ENCODE measurements at places on chromosomes 12 and 14. TPM values are rescaled to one million over a fixed set of nuclear protein-coding genes. Genes with fewer than 3 reads are reported as not detected.

Gene FERMT2
- 79.7 TPM for total RNA-seq

Gene KLRK1
- not detected for total RNA-seq

Gene ETFBKMT
- 2.2 TPM for total RNA-seq

Gene NTF3
- 5.0 TPM for total RNA-seq

Gene GUCY2C
- not detected for total RNA-seq

Gene RPL10L
- not detected for total RNA-seq

Gene ART4
- not detected for total RNA-seq

Gene SETD1B
- 35.0 TPM for total RNA-seq

Gene SIX6
- not detected for total RNA-seq

Gene PIANP
- 48.8 TPM for total RNA-seq

Gene ISM2
- total RNA-seq = not detected

Gene SLC16A7
- total RNA-seq = 11.2 TPM

Gene SLC5A8
- total RNA-seq = not detected

DNA sequence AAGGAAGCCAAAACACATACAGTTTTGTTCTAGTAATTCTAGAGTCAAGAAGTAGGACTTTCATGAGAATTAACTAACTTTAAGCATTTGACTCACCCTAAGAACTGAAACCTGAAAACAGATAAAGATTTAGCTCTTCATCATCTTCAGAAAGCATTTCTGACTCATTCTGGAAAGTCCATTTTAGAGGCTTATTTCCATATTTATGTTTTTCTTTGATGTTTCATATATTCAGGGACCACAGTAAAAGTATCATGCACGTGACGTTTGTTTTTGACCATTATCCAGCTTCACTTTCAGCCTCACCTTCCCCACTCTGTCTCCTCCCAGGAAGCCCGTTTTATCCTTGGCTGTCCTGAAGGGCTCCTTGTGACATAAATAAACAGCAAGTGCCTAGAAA is 79.2 kb downstream of the MDGA2 start:
- H3K27me3 ChIP-seq = no peaks in the 10 kb centered on the region
- no peak for DNase-seq
- H3K4me1 ChIP-seq = no peaks in the 10 kb centered on the region
- H3K27ac ChIP-seq = no peak overlapping the region
- no peaks in the 10 kb centered on the region for H3K36me3 ChIP-seq

DNA sequence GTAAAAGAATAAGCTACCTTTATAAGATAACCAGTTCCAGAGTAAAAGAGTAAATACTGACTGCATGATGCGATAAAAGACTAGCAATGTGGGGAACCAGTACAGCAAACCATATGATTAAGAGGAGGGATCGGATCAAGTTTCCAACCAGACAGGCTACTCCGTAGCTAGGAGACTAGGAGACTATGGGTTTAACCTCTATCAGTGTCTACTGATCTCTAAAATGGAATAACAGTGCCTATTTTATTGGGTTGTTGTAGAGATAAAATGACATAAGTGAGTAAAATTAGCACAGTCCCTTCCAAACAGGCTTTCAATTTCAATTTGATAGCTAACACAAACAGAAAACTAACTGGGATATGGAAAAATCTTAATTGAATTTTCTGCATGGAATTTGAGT is 76.0 kb downstream of the PAWR start:
- H3K27ac ChIP-seq = no peak overlapping the region
- H3K4me1 ChIP-seq = no peaks in the 10 kb centered on the region
- DNase-seq = no peak
- no peaks in the 10 kb centered on the region for H3K27me3 ChIP-seq

DNA sequence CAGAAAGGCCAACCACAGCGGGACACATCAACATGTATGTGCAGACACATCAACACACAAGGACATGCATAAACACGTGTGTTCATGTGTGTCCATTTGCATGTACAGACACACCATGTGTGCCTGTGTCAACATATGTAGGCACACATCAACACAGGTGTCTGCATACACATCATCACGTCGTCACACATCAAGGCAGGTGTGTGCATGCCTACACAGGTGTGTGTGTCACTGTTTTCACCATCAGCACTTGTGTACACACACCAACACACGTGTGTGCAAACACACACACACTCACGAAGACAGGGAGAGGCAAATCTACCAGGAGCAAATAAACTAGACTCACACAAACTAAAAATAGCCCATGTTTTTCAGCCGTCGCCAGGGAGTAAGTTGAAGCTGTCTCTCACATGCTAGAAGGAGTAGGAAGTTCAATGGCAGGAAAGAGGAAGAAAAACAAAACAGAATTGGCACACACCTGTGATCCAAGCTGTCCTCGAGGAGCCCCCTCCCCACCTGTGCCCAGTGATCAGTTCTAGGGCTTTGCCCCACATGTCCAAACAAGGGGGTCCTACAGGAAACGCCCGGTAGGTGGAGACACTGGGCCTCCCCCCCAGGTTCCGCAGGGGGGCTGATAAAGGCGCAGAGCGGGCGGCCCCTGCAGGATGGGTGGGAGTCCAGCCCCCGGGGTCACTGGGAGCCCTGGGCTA is 7.4 kb downstream of the SCARB1 start:
- no peak overlapping the region for H3K4me3 ChIP-seq
- peaks cover 11% of the 10 kb centered on the region for H3K4me1 ChIP-seq
- peaks cover 3% of the 10 kb centered on the region for H3K36me3 ChIP-seq
- DNase-seq = no peak
- H3K27me3 ChIP-seq = peaks cover 7% of the 10 kb centered on the region

DNA sequence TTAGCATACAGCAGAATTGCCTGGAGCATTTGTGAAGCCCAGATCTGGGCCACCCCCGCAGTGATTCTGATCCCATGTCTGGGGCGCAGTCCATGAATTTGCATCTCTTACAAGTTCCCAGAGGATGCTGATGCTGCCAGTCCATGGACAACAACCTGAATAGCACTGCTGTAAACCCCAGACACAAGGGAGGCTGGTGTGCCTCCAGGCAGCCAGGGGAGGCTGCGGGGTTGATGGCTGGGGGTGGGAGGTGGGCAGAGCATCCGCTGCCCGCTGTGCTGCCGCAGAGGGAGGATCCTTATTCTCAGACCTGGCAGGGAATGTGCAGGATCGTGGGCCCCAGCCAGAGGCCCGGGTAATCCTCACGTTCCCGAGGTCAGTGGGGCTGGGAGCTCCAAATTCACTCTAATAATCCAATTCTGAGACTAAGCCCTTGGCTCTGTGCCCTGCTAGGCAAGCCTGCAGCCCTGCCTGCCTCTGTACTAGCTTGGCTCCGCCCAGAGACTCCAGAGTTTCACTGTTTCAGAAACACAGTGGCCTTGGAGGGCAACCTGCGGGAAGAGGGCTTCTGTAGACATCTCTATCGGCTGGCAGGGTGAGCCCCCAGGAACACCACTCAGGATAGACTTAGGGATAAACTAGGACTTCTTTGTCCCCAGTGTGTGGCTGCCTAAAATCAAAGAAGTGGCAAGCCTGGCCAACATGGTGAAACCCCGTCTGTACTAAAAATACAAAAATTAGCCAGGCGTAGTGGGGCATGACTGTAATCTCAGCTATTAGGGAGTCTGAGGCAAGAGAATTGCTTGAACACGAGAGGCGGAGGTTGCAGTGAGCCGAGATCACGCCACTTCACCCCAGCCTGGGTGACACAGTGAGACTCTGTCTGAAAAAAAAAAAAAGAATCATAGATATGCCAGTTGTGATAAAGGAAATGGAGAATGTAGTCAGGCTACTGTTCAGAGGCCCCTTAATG is 17.8 kb upstream of the MLEC start:
- H3K27me3 ChIP-seq = peaks cover 7% of the 10 kb centered on the region
- no peaks in the 10 kb centered on the region for H3K36me3 ChIP-seq
- DNase-seq = no peak
- no peaks in the 10 kb centered on the region for H3K4me1 ChIP-seq
- no peak overlapping the region for H3K27ac ChIP-seq
- no peak overlapping the region for H3K4me3 ChIP-seq

GRCh38 chr12:25591144-25591543 is 38.1 kb upstream of the LMNTD1 start:
- H3K27me3 ChIP-seq = no peaks in the 10 kb centered on the region
- no peak for DNase-seq
- H3K4me3 ChIP-seq = no peak overlapping the region
- H3K4me1 ChIP-seq = peaks cover 4% of the 10 kb centered on the region
- H3K27ac ChIP-seq = no peak overlapping the region

GRCh38 chr12:82788594-82788993 is 101.9 kb downstream of the TMTC2 start:
- no peak overlapping the region for H3K27ac ChIP-seq
- no peaks in the 10 kb centered on the region for H3K27me3 ChIP-seq
- no peak for DNase-seq
- peaks cover 7% of the 10 kb centered on the region for H3K4me1 ChIP-seq
- no peaks in the 10 kb centered on the region for H3K36me3 ChIP-seq
- H3K4me3 ChIP-seq = no peak overlapping the region

GRCh38 chr14:31965071-31965734 is 111.9 kb upstream of the ARHGAP5 start:
- H3K27ac ChIP-seq = no peak overlapping the region
- no peak for DNase-seq
- peaks cover 8% of the 10 kb centered on the region for H3K36me3 ChIP-seq
- no peaks in the 10 kb centered on the region for H3K27me3 ChIP-seq
- H3K4me3 ChIP-seq = no peak overlapping the region

DNA sequence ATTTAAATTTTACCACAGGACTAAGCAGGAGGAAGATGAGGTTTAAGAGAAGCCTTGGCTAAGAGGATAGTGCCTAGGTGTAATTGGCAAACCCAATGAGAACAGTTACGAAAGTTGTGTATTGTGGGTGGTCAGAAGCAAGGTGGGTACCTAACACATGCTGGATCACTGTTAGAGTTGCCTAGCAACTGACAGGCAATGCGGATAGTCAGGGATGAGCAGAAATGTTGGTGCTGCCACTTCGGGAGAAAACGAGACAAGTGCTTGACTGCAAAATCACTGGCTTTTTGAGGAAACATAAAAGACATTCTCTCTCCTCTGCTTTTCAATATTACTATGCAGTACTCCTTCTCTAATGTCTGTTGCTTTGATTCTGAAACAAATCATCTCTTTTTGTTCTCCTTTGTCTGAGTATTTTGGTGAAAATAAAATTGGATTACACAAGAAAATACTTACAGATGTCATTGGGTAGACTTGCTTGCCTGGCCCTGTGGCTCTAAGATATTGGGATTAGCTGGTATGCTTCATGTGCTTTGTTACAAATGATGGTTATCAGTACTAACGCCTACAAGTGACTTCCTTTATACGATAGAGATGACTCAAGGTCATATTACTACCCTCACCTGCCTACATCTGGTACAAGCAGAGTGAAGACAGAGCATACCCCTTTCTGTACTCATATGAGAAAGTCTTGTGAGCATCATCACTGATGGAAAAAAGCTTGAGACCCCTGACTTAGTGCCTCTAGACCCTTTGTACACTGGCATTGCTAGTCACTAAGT is 48.0 kb downstream of the TDP1 start:
- H3K36me3 ChIP-seq = no peaks in the 10 kb centered on the region
- no peak overlapping the region for H3K27ac ChIP-seq
- no peak for DNase-seq
- no peaks in the 10 kb centered on the region for H3K4me1 ChIP-seq

DNA sequence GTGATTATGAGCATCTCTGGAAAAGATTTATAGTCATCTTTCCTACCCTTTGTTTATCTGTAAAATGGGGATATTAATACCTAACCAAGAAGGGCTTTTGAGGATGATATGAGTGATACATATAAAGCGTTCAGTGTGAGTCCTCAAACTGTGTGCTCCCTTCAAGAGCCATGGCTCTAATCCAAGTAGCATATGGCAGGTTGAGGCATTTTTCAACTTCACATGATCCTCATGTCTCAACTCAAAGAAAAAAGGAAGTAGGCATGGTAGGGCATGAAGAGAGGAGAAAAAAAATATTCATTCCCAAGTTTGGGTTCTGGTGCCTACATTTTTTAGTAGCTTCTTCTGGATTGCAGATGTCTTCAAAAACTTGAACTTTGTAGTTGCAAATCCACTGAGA is 286.3 kb upstream of the ATP2B1 start:
- no peak for DNase-seq
- H3K4me1 ChIP-seq = peaks cover 2% of the 10 kb centered on the region
- no peaks in the 10 kb centered on the region for H3K27me3 ChIP-seq
- no peak overlapping the region for H3K4me3 ChIP-seq
- H3K27ac ChIP-seq = no peak overlapping the region

GRCh38 chr14:68539241-68539737 is 253.6 kb downstream of the ZFP36L1 start:
- no peak overlapping the region for H3K4me3 ChIP-seq
- H3K27me3 ChIP-seq = peaks cover 2% of the 10 kb centered on the region
- peaks cover 10% of the 10 kb centered on the region for H3K4me1 ChIP-seq
- no peak overlapping the region for H3K27ac ChIP-seq
- H3K36me3 ChIP-seq = no peaks in the 10 kb centered on the region
- no peak for DNase-seq

DNA sequence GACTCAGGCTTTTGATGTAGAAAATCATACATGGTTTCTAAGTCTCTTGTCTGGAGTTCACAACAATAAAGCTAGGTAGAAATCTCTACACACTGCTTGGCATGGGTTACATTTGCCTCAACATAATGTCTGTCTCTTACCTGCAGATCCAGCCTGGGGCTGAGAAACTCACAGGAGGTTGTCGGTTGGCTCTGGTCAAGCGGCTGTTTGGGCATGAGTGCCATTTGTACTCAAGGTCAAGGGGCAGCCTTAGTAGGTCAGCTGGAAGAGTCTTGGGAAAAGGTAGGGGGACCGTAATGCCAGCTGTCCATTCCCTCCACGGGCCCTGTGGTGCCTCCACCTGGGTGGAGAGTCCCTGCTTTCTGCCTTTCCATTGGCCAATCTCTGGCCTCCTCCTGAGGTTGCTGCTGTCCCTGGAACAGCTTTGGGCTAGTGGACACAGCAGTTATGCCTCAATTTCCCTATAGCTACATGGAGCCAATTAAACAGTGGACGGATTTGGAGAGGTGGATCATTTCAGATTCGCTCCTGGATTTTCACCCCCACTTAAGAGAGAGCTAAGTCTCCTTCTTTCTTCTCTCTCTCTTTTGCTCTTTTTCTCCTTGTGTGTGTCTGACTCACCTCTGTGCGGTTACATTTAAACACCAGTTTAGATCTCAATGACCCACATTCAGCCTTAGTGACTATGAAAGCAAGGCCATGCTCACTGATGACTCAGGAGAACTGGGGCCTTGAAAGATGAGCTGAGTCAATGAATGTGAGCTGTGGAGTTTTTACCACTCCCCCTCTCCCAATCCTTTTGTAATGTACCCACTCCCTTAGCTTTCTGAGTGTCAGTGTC is 132.8 kb upstream of the HIF1A start:
- H3K4me1 ChIP-seq = peaks cover 9% of the 10 kb centered on the region
- peaks cover 2% of the 10 kb centered on the region for H3K27me3 ChIP-seq
- no peak overlapping the region for H3K27ac ChIP-seq
- peaks cover 4% of the 10 kb centered on the region for H3K36me3 ChIP-seq

DNA sequence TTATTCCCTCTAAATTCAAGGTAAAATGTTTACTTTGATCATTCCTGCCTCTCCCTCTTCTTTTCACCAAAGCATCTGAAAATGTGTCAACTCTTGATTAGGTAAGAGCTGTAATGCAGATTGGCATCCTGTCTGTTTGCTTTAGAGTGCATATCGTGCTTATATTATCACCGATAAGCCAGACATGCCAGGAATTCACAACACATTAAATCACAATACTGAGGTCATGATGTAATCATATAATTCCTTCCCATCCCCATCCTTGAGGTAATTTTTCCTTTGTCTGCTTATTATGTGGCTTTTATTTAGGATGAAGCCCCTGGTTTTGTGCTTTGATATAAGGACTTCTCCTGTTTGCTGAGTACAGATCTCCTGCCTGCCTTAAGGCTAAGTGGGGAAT is 10.2 kb downstream of the DDX47 start:
- no peak for DNase-seq
- no peaks in the 10 kb centered on the region for H3K27me3 ChIP-seq
- H3K36me3 ChIP-seq = no peaks in the 10 kb centered on the region
- no peak overlapping the region for H3K27ac ChIP-seq
- no peaks in the 10 kb centered on the region for H3K4me1 ChIP-seq
